ENCODE measurements at places on chromosomes 11 and 22.

DNA sequence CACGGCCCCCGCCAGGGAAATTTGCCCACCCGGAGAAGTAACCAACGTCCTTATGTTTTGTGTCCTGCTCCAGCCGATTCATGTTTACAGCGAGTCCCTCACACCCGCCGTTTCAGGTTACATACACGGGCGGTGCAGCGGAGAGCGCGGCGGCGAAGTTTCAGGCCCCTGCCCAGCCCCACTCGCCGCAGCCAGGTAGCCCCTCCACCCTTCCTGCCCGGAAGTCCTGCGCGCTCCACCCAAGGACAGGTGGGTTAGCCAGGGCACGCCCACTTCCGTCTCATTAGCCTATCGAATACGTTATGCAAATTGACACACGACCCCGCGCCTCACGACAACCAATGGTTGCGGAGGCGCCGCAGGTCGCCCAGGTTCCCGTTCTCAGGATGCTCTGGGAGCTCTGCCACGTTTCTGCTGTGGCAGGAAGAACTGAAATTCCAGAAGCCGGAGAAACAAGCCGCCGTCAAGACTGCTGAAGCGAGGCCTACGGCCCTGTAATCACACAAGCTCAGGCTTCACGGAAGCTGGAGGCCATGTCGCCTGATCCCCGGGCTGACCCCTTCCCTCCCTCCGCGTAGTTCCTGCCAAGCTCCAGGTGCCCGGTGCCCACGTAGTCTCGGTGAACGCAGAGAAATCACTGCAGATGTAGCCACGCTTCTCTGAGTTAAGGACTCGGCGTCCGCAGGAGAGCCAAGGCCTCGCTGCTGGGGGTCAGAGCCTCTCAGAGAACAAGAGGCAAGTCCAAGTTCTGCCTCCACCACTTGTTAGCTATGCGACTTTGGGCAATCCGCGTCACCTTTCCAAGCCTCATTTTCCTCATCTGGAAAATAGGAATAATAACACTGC, 22.4 kb upstream of the MYH9 start:
- peak; percentile 82 for DNase-seq

- peak; percentile 61 for DNase-seq
Observed at GRCh38 chr11:36376888-36377758, 81.0 kb downstream of the PRR5L start.

GRCh38 chr11:63961608-63962412, 12.6 kb upstream of the COX8A start:
- peak; percentile 46 for DNase-seq

DNA sequence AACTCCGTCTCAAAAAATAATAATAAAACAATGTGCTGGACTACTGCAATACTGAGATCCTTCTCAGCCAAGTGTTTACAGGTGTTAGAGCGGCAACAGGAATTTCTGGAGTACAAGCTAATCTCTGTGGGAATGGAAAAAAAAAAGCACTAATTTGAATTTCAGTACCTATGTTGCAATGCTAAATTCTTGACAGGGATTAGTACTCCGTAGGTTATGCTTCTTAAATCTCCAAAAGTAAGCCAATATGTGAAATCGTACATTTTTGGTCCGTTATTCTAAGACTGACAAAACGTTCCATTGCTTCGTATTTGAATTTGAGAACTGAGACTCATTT, 1.1 kb downstream of the ATL3 start:
- no peak for DNase-seq

DNA sequence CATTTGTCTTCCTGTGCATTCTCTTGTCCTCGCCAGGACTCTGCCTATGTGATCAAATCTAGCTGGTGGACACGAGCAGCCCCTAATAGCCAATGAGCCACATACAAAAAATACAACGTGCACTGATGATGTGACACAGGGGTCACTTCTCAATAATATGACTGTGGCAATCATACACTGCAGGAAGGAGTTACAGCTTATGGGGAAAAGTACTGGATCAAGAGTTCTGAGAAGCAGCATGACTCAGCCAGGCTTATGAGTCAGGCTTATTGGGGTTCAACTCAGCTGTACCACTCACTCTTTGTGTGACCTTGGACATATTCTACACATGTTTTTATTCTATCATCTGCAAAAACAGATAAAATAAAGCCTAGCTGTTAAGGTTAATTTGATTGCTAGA, 889.4 kb upstream of the TENM4 start:
- no peak for DNase-seq

DNA sequence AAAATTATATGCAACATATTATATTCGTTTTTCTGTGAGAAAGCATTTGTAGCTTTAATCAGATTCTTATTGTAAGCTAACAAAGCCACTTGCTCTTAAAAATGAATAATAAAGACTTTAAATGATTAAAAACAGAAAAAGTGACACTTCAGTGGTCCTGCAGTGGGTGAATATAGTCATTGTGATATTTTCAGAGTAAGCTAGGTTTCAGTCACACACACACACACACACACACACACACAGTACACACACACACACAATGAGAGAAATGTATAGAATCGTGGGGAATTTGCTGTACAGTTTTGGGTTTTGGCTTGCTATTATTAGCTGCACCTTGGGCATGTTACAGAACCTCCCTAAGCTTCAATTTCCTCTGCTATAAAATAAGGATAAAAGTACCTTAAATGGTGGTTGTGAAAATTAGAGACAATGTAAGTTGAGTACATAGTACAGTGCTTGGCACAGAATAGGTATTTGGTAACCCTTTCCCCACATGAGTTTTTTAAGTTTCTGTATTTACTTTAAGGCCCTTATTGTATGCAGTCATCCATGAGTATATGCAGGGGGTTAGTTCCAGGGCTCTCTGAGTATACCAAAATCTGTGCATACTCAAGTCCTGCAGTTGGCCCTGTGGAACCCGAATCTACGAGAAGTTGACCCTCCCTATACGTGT, 39.8 kb downstream of the CSTPP1 start:
- DNase-seq = no peak

DNA sequence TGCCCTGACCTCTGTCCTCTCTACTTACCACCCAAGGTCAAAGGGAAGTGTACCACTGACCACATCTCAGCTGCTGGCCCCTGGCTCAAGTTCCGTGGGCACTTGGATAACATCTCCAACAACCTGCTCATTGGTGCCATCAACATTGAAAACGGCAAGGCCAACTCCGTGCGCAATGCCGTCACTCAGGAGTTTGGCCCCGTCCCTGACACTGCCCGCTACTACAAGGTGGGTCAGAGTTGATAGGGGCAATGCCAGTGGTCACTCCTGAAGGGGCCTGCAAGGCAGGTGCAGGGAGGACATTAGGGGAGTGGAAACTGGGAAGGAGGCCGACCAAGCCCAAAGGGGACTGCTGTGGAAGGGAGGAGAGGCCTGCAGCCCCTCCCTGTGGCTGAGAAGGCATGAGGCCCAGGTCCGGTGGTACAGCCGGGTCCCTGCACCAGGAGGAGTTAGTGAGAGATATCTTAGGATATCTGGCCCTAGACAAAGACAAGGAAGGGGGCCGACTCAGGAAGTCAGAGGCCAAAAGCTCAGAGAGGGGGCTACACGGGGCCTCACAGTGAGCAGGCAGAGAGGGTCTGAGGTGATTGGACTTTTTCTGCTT, 17.9 kb downstream of the POLR3H start:
- DNase-seq = no peak

DNA sequence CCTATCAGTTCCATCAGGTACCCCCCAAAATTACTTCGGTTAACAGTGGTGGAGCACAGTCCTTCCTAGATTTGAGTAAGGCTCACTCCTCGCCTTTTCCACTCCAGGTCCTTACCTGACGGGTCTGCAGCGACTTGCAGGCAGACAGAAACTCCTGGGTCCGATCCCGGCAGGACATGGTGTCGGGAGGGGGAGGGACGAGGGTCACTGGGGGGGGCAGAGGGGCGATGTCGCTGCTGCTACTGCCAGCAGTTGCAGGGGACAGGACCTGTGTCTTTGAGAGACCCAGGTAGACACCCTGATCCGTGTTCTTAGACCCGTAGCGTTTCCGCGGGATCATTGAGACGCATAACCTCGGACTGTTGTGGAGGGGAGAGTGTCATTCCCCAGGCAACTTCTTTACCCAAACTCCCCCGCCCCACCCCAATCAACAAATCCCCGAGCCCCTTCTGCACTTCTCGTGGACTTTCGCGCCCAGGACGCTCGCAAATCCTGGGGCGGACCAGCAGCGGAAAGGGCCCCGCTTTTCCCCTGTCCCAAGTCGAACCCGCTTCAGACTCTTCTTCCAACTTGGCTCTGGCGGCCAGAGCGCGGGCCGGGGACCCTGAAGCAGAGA, 839 bp downstream of the STX5 start:
- no peak for DNase-seq

- no peak for DNase-seq
Observed at GRCh38 chr11:132555617-132556016, 976.7 kb downstream of the OPCML start.

GRCh38 chr22:47474464-47474863, 712.0 kb downstream of the TBC1D22A start:
- DNase-seq = no peak

GRCh38 chr22:25060522-25061071, 108.1 kb downstream of the KIAA1671 start:
- peak; percentile 49 for DNase-seq

GRCh38 chr11:24206030-24206429, 290.8 kb upstream of the LUZP2 start:
- DNase-seq = no peak

GRCh38 chr22:17264321-17265052, 45.3 kb upstream of the ADA2 start:
- DNase-seq = no peak

GRCh38 chr22:45966320-45966894, 10.6 kb downstream of the WNT7B start:
- no peak for DNase-seq

Data from CD4-positive, alpha-beta T cell treated with Interleukin-1 beta for 1 hour (primary cell).